Stimulated activated CD4-positive, alpha-beta T cell treated with anti-CD3 and anti-CD28 coated beads, Interleukin-4, amount 100 ng/mL, for 1 hour (primary cell): ENCODE measurements at places on chromosomes 12 and 14.

GRCh38 chr14:95483309-95484165 lies 32.9 kb downstream of the SYNE3 start:
- DNase-seq = no peak

DNA sequence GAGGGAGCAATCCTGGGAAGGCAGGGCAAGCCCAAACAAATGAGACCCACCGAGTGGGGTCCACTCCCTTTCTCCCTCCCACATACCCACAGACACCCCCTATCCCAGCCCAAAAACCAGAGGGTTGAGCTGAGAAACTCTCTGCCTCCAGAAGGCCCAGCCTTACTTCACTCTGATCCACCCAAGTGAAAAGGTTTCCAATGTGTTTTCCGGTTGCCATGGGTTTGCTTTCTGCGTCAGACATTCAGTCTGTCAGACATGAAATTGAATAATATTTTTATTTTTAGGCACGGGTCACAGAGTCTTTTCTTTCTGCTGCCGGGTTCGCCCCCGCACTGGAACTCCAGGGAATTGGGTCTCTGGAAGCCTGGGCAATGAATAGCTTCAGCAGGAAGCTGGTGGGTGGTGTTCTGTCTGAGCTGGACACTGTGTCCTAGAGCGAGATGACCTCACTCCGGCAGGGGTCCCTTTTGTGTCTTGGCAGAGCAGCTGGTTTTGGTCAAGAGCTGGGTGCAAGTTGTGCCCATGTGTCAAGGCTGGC lies 69.8 kb upstream of the CLMN start:
- DNase-seq = no peak

- peak; percentile 84 for DNase-seq
These were observed 576 bp downstream of the SYNE3 start for GRCh38 chr14:95515596-95516552.

GRCh38 chr14:90617961-90618360 lies 198.3 kb downstream of the TTC7B start:
- no peak for DNase-seq

GRCh38 chr14:95200404-95200803 lies 43.1 kb upstream of the DICER1 start:
- DNase-seq = no peak
